ENCODE measurements at places on chromosomes 4 and X. TPM values are rescaled to one million over a fixed set of nuclear protein-coding genes. Genes with fewer than 3 reads are reported as not detected.
A peak's percentile ranks its signal among the peaks of the same experiment; 100 is the strongest.

Gene SPACA5
- total RNA-seq = not detected

Gene STOX2
- 60.6 TPM for total RNA-seq

Gene PRRG3
- total RNA-seq = 17.1 TPM

Gene VGLL1
- total RNA-seq = not detected

DNA sequence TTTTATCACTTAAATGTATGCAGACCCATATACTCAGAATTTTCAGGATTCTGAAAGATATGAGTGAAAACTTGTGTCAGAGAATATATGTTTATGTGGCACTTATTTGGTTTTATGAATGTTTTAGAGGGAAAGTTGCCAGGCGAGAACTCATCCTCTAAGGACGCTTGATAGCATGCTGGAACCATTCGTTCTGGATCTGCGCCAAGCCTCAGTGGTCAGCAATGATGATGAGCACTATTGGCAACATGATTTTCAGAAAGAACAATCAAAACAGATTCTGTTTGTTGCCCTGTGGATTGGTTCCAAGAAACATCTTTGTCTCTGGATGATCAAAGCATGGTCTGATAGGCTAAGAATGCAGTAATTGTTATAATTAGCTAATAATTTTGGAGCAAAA, 32.1 kb upstream of the RAPGEF2 start:
- peak; percentile 8 for DNase-seq

Data from dorsolateral prefrontal cortex (tissue), 122 donors.